ENCODE measurements at places on chromosomes 5 and 9.

DNA sequence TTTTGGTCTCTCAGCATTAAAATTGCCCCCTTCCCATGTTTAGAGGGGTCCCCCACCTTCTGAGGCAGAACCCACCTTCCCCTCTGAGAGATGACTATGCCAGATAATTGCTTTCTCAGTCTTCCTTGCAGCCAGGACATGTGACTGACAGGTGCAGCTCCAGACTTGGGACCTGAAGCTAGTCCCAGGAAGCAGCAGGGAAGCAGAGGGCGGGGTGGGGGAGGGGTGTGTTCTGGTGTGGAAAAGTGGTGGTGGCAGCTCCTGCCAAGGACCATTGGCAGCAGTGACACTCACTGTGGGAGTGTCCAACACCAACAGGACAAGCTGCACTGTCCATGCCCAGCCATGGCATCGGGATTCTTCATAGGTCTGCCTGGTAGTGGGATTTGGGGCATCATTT is 2.3 kb downstream of the EIF4E1B start:
- DNase-seq: no peak

- DNase-seq: no peak
Observed at GRCh38 chr5:149794041-149794440, 63.9 kb downstream of the PPARGC1B start.

GRCh38 chr5:143418140-143418866 is 14.8 kb upstream of the NR3C1 start:
- no peak for DNase-seq

- DNase-seq: no peak
Observed at GRCh38 chr5:134189031-134189430, 12.3 kb upstream of the SKP1 start.

DNA sequence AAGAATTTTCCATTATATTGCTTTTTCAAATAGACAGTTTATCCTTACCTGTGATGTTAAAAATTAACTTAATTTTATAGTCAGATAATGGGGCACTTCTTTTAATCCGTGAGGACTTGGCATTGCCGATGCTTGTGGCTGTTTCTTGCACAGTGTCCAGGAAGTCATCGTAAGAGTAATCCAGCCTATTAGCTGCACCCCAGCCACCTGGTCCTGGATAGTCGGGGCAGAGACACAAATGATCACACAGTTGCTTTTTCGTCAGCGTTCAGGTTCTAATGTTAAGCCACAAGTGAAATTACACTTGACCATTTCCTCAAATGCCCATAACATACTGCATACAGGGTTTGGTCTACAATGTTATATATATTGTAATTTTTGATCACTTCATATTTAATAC is 107.4 kb downstream of the SVEP1 start:
- no peak for DNase-seq

DNA sequence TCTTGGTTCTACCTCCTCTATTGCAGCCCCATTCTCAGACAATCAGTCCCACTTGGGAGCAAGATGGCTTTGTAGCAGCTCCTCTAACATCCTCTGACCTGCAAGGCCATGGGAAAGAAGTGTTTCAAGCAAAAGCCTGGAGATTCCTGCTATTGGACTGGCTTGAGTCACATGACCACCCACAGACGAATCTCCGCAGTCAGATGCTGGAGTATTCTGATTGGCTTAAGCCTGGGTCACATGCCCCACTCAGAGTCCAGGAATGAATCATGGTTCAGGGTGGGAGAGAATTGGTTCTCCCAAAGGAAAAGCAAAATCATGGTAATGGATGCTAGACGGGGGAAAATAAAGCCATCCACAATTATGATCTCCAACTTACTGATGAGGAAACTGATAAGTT is 22.6 kb upstream of the LMX1B start:
- DNase-seq: peak; percentile 61

- no peak for DNase-seq
Observed at GRCh38 chr9:82208741-82209450, 220.3 kb downstream of the SPATA31D1 start.

DNA sequence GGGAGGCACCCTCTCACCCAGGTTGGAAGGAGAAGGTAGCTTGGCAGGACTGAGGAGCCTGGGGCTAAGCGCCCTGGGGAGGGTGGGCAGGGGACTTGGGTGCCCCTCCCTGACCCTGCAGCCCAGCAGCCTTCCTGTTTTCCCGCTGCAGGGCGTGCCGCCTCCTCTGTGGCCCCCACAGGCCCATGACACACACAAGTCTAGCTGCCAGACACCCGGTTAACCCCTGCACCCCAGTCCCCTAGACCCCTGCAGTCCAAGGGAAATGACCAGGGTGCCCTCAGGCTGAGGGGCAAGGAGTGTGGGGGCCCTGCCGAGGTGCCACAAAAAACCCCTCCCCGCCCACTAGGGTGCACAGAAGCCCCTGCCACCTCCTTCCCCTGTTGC is 33.0 kb downstream of the GOLGA2 start:
- no peak for DNase-seq

DNA sequence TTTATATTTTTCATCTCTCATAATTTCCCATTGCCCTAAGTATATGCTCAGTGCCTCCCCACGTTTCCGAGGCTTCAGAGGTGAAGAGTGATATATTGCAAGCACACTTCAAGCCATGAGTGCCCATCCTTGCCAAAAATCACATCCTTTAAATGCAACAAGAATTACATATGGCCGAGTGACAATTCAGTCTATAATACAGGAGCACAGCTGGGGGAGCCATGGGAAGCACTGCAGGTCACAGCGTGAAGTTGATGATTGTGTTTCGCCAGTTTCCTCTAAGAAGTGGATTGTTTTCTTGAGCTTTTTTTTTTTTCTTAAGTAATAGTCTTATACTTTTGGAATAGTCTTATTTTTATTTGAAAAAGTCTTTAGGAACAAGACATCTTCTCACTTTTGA is 61.1 kb downstream of the MTRR start:
- DNase-seq: no peak

DNA sequence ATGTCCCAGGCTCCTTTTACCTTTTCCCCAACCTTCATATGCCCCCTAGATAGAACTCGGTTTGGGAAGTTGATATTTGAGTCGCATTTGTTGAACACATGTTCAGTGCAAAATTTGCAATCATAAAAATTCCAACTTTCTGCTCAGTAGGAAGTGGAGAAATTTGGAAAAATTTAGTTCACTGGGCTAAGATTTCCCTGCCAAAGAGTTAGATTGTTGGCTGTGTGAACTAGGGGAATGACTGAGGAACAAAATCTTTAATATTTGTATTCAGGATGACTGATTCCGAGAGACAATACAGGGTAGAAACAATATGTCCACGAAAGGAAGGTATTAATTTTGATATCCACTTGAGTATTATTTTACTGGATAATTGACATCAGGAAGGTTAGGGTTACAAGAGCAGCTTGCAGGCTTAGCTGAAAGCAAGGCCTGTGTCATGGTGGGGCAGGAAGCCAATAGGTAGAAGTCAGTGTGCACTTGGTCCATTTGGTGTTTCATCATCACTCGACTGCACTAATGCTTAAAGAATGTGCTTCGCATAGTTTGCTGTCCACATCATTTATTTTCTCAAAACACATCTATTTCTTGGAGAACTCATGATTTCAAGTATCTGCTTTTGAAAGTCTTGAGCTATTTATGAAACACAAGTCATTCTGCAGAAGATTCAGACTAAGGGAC is 59.4 kb upstream of the GNA14 start:
- peak; percentile 40 for DNase-seq

GRCh38 chr5:55934115-55934613 is 60.6 kb downstream of the IL6ST start:
- no peak for DNase-seq

GRCh38 chr5:24644761-24645160 is at the start of gene CDH10:
CDH10 (minus strand) TSS chr5:24644978; CDS start chr5:24593490, 51,488 bp downstream.
- DNase-seq: peak; percentile 98

DNA sequence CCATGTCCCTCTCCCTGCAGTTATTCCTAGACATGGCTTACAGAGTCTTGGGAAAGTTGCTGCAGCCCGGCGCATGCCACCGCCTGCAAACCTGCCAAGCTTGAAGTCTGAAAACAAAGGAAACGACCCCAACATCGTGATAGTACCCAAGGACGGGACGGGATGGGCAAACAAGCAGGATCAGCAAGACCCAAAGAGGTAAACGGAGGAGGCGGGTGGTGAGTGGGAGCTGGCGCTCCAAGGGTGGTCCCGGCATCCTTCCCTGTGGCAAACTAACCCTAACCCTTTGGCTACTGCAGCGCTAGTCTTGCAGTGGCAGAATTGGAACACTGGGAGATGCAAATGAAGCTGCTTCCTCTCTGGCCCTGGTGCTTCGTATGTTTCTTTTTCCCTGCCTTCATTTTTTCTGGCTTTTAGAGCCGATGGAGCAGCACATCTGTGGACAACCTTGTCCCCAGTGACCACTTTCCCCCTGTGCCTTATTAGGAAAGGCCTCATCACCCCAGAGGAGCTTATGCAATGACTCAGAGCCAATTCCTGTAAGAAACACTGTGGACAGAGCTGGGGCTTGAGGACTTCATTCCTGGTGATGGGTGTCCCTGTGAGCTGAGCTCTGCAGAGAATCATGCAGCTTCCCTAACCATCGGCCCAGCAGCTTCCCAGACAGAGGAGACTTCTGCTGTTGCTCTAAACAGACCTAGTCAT is 38.9 kb downstream of the PRRC2B start:
- peak; percentile 61 for DNase-seq

GRCh38 chr5:40291338-40291737 is 388.4 kb upstream of the PTGER4 start:
- no peak for DNase-seq

DNA sequence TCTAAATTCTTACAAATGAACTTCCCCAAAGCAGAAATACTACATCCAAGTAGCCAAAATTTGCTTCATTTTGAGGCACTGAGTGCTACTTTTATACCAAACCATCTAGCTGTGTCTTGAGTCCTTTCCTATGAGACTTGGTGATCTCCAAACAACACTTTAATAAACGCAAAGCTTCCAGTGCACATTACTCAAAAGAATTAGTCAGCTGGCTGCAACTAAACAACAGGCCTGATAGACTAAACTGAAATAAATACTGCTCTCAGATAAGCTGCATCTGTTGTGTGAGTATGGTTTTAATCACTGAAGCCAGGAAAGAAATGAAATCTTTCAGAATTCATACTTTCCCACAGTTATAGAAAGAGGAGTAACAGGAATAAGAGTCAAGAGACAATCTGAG is 80.3 kb downstream of the VCAN start:
- DNase-seq: no peak

DNA sequence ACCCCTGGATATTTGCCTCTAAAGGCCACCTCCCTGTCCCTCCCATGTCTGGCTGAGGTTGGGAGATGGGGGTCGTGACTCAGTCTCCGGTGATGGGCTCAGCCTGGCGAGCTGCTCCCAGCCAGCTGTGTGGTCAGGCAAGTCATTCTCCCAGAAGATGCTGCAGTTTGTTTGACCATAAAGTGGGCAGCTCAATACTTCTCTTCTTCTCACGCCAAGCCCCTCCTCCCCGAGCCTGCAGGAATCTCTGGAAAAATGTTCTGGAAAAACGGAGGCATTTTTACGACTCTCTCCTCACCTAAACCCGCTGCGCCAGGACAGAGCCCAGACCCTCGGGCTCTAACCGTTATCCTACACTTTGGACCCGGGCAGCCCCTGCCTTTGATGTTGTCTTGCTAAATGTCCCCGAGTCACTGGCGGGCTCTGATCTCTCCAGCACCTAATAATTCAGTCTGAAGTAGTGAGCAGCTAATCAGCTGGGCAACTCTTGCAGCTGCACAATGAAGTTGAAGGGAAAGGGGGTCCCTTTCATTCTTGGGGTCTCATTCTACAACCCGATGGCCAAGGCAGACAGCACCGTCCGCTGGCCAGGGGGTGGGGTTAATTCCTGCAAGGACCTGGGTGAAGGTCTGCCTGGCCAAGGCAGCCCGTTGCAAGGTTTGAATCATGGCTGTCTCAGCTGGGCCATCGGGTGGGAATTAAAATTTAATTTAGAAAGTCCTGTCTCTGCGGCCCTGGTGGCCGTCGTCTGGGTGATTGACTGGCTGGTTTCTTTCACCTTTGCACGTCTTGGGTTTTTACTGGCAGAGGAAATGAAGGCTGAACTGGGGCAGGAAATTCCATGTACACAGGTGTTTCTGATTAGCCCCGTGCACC is 12.3 kb downstream of the DCANP1 start:
- no peak for DNase-seq

DNA sequence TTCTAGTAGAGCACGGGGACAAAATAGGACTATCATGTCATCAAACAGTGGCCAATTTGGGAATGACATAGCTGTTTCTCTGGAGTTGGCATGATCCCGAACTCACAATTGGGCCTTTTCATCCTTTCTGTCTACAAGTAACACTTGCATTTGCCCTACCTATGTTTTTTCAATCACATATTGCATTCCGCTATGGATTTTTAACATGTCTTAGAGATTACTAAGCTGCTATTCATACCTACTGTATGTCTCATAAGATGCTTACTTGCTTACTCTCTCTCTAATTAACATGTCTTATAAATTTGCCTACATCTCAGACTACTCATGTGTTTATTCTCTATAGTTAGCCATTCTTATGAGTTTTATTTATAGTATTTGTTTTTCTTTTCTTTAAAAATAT is 341.2 kb upstream of the CTNND2 start:
- no peak for DNase-seq

GRCh38 chr5:89327608-89328007 is 444.6 kb upstream of the MEF2C start:
- DNase-seq: no peak

DNA sequence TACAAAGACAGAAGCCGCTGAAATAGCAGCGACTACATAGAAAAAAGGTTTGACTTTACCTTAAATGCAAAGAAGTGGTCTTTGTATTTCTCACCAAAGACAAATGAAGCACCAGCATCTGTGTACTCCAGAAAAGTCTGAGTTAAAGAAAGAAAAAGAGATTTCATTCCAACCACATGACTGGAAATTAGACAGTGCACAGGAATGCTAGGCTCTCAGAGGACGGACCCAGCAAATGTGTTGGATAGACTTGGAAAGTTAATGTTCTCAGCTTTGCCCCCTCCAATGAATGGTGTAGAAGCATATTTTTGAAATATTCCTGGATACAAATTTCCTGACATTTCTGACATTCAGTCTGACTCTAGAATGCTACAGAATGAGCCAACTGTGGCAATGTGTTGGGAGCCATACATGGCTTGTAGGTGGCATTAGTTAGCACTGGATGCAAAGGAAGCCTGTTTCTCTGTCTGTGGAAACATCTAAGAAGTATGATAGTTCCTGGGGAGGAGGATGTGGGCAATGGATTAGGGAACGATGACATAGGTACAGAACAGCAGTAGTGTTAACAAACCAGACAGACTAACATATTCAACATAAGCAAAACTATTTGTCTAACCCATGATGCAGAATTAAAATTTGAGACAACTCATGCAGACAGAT is 43.3 kb downstream of the SLC28A3 start:
- no peak for DNase-seq

- no peak for DNase-seq
Observed at GRCh38 chr5:15135661-15136060, 264.1 kb upstream of the ANKH start.

Measured in mesendoderm (in vitro differentiated cells).